ENCODE measurements at places on chromosomes 6 and 20.
A peak's percentile ranks its signal among the peaks of the same experiment; 100 is the strongest.

- no peak for DNase-seq
Observed at GRCh38 chr20:63555661-63556381, 1.9 kb downstream of the FNDC11 start.

- DNase-seq = no peak
Observed at GRCh38 chr6:64090352-64090751, 454.8 kb downstream of the PHF3 start.

DNA sequence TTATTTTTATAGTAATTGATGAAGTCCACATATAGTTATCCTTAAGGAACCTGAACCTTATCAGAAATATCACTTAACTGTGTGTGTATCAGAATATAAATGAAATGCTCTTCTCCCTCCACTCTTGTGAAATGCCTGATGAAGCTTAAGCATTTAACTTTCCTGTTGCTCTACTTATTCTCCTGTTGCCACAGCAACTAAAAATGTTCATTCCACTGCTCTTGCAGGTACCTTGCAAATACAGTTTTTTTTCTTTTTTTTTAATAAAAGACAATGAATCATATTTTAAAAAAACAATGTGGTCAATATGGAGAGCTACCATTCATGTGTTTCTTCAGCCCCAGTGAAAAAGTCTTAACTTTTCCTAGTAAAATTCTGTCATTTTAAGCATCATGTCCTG lies 210.3 kb downstream of the RFPL4B start:
- peak; percentile 68 for DNase-seq

DNA sequence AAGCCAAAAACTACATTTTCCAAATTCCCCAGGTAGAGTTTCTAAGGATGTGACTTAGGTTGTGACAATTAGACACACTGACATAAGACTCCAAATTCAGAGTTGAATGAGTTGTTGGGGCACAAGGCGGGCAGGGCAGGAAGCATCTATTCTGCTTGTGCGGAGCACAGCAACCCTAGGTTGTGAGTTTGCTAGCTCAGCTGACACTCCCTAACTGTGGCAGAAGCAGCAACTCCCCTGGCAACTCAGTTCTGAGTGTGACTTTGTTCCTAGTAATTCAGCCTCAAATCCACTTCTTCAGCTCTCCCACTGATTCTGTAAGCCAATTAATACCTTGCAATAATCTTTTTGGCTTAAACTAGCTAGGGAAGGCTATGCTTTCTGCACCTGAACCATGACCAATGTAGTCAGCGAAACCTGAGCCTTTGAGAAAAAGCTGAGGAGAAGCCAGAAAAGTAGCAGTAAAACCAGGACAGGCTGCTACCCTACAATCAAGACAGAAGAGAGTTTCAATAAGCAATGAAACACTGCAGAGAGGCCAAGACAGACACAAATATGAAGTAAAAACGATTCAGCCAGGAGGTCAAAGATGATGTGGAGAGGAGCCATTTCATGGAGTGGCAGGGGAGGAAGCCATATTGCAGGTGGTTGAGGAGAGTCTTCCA lies 30.0 kb upstream of the PAQR8 start:
- DNase-seq = no peak

DNA sequence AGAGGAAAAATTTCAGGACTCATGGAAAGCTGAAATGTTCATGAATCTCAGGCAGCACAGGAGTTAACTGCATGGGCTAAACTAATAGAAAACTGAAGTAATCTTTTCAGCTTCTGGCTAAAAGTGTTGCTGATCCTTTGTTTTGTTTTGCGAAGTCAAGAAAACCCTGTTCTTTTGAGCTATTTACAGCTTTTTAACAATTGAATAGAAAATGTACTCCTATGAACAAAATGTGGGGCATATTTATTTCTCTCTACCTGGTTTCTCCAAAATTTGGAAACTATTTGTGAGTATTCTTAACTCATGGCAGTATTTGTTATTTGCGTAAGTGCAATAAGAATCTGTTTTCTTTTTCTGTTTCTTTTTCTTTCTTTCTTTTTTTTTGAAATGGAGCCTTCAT lies 818.8 kb upstream of the CITED2 start:
- DNase-seq = no peak

DNA sequence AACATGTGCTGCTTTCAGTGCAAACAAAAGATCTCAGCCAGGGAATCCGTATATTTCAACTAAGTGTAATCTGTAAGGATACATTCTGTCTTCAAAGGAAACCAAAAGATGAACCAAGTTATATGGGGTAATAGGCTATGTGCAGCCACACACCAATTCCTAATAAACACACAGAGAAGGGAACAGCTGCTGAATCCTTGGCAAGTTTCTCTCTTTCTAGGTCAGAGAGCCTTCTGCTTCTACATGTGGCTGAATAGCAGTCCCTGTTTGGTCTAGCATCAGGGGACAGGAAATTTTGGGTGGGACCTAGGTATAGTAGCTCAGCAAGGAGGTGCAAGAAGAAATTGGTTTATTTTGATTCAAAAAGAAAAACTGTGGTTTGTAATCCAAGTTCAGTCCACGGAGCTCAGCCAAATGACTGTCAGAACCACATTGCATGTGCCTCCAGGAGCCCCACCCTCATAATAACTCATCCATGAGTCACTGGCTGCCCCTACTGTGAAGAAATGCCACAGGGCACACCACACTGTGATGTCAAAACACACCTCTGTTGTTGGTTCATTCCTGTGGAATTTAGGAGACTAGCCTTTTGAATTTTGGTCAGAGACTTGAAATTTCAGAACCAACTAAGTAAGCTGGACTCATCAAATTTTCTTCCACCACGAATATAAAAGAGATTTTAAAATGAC lies 21.1 kb downstream of the SPTLC3 start:
- DNase-seq = peak; percentile 95

- DNase-seq = peak; percentile 88
Observed at GRCh38 chr6:151044465-151045441, 179.3 kb downstream of the MTHFD1L start.

DNA sequence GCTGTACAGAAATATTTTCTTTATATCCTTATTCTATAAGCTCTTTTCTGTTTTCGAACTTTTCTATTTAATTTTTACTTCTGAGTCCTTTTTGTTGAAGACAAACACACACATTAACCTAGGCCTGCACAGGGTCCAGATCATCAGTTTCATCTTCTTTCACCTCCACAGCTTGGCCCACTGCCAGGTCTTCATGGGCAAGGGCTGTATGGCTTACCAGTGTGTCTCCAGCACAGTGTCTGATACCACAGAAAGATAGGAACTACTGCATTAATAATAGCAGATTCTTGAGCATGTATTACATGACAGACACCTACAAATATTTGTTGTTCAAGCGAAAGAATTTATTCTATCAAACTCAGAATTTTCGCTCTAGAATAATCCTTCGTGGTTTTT lies 24.4 kb downstream of the QKI start:
- peak; percentile 23 for DNase-seq

- peak; percentile 9 for DNase-seq
Observed at GRCh38 chr6:66896415-66896814, 1189.4 kb upstream of the EYS start.

DNA sequence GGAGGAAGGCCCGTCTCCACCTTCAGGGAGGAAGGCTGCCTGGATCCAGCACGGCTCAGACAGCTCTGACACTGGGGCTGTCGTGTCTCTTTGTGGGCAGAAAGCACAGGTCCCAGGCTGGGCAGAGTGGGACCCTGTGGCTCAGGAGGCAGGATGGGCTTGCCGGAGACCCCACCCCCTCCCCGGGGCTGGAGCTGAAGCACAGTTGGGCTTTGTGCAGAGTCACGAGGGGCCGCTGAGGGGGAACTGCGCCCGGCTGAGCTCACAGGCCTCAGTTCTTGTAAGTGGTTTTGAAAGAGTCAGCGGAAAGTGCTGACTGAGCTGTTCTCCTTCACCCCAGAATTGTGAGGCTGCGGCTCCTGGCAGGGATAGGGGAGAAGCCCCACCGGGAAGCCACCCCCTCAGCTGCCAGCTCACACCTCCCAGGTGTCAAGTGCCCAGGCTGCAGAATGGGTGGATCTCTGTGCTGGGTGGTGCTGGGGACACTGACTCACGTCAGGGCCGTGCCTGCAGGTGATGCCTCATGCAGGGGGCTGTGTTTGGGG lies 145.5 kb upstream of the RNF24 start:
- peak; percentile 48 for DNase-seq

DNA sequence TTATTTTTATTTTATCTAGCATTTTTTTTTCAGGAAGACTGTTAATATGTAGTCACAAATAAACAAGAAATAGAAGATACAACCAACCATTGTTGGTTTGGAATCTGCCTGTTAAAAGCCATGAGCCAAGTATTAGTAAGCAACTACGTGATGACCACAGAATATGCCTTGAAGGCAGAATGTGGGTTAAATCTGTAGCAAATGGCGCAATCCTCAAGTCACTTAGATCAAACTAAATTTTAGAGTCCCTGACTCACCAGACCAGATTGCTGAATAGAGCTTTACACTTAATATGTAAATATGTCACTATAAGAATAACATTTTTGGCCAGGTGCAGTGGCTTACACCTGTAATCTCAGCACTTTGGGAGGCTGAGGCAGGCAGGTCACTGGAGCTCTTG lies 800.1 kb upstream of the CITED2 start:
- peak; percentile 95 for DNase-seq

DNA sequence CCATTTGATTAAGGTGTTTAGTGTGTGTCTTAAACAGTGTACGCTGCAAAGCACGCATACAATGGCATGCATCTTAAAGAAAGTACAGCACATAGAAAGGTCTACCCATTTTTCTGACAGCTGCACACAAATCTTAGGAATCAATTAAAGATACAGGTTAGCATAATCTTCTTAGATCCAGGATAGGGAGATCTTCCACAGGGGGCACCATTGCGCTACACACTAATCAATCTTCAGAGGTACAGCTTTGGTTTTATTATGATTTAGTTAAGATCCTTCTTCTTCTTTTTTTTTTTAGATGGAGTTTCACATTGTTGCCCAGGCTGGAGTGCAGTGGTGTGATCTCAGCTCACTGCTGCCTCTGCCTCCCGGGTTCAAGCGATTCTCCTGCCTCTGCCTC lies 63.7 kb upstream of the BEND3 start:
- DNase-seq = no peak

DNA sequence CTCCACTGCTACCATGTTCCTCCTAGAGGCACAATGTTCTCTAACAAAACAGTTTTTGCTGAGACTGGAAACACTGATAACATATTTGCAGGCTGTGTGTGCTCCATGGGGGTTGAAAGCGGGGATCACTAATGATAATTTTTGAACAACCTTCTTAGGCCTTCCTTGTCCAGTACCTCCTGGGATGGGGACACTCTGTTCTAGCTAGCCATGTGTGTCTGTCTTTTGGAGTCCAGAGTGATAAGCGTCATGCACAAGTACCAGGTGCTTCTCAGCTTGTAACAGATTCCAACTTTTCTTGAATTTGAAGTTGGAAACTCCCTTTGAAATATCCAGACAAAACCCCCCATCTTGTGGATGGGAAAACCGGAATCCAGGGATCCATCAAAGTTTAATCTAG lies 15.2 kb downstream of the PI3 start:
- no peak for DNase-seq

DNA sequence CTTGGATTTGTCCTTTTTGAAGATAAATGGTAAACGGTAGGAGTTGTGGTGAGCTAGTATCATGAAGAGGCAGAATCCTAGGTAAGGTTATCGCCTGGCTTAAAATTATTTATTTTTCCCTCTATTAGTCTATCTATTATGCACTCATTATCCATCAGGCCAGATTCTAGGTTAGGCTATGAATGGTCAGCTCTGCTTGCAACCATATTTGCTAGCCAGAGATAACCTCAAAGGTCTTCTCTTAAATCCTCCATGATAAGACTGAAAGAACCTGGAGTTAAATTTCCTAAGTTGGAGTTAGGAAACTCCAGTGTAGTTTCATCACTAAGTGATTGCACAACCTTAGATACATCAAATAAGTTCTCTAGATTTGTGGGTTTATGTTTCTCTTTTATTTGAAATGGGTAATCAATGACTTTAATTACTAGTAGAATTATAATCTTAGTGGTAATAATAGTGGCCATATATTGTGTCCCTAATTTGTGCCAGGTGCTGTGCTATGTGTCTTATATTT lies 302.1 kb upstream of the RUNX2 start:
- no peak for DNase-seq

DNA sequence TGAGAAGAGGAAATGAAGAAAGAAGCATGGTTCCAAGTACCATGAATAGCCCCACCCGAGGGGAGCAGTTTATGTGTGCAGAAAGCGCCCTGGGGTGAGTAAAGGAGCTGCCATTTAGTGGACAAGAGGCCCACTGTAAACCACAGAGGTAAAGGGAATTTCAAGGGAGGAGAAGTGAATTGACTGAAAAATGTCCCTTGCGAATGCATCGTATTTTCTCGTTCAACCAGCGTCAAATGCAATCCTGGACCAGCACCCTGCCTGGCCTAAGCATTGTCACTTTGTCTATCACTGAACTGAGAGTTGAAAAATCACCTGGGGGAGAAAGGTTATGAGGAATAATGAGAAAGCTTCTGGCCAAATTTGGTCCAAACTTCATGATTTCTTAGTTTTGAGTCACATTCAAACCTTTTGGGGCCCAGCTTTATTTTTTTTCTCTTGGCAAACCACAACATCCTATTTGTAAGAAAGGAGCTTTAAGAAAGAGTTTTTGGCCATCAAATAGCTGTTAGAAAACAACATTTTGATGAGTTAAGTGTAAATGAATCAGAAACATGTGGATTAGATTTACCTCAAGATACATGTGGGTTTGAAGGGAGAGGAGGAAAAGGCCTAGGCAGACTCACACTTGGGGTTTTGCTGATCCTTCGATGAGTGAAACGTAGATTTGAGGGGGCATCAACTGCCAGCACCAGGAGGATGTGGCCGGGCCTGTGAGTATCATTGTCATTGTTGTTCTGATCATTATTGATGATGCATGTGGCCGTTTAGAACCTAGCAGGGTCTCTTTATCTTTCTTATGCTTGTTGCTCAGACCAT lies 214.0 kb downstream of the CLIC5 start:
- DNase-seq = peak; percentile 78

GRCh38 chr6:13493147-13493546 lies 5.7 kb upstream of the GFOD1 start:
- no peak for DNase-seq

- no peak for DNase-seq
Observed at GRCh38 chr6:109166673-109167072, 71.4 kb downstream of the CEP57L1 start.

GRCh38 chr6:116536216-116536621 lies 9.3 kb downstream of the TRAPPC3L start:
- DNase-seq = peak; percentile 72

DNA sequence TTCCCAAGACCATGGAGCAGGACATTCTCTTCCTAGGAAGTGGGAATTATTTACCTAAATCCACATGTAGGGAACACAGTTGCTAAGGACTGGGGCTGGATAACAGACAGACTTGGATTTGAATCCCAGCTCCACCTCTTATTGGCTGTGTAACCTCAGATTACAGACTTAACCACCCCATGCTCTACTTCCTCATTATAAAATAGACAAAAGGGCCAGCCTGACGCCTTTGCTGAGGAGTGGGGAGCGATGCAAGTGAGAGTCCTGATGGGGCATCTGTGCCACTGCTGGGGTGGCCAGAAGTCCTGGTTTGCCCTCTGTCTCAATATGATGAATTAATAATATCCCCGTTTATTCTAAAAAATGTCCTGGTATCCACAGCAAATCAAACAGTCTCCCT lies 46.8 kb downstream of the SPATA2 start:
- no peak for DNase-seq

All from fibroblast of upper back skin (primary cell).